Renal cortical epithelial cell (primary cell): ENCODE measurements at places on chromosomes 4 and X. TPM values are rescaled to one million over a fixed set of nuclear protein-coding genes. Genes with fewer than 3 reads are reported as not detected.

The SFRP2 gene
- 3.3 TPM in 1 of 2 replicates, not detected in the other for total RNA-seq

The TLR3 gene
- 8.9 and 17.5 TPM in 2 replicates for total RNA-seq

The GAGE12F gene
- not detected in 2 replicates for total RNA-seq

The SASH3 gene
- total RNA-seq: not detected in 2 replicates

The PIM2 gene
- 14.1 and 17.2 TPM in 2 replicates for total RNA-seq

The HERC5 gene
- 4.9 and 5.7 TPM in 2 replicates for total RNA-seq

The DCX gene
- under 0.01 TPM in 1 of 2 replicates, not detected in the other for total RNA-seq

The SNCA gene
- total RNA-seq: 7.1 and 24.7 TPM in 2 replicates

The EDNRA gene
- 1.3 and 3.3 TPM in 2 replicates for total RNA-seq

The SLC25A5 gene
- total RNA-seq: 194 and 195 TPM in 2 replicates

The ALB gene
- not detected in 2 replicates for total RNA-seq

The PDZD11 gene
- 38.9 and 58.7 TPM in 2 replicates for total RNA-seq

The UGT2A2 gene
- not detected in 2 replicates for total RNA-seq

The GJB1 gene
- 0.35 and 0.55 TPM in 2 replicates for total RNA-seq

The GNL3L gene
- 32.5 and 50.2 TPM in 2 replicates for total RNA-seq

The EDA2R gene
- total RNA-seq: 6.3 and 15.2 TPM in 2 replicates

The REELD1 gene
- not detected in 2 replicates for total RNA-seq

The UBQLN2 gene
- 12.2 and 34.4 TPM in 2 replicates for total RNA-seq

The VSIG1 gene
- 0.85 and 4.0 TPM in 2 replicates for total RNA-seq

The CYSLTR1 gene
- total RNA-seq: not detected in 2 replicates

The MAGEA3 gene
- total RNA-seq: not detected in 2 replicates

The ALAS2 gene
- total RNA-seq: not detected in 2 replicates

The SOWAHB gene
- total RNA-seq: 6.9 and 36.6 TPM in 2 replicates

The PPP4R3C gene
- not detected in 2 replicates for total RNA-seq

The LRP2BP gene
- 1.3 TPM in 1 of 2 replicates, not detected in the other for total RNA-seq

The FBXW7 gene
- 107 and 125 TPM in 2 replicates for total RNA-seq

The VCX3B gene
- not detected in 2 replicates for total RNA-seq

The PCYT1B gene
- total RNA-seq: 0.05 and 0.17 TPM in 2 replicates

The KIF4A gene
- 0.80 and 6.6 TPM in 2 replicates for total RNA-seq

The COL4A6 gene
- 1.7 and 4.9 TPM in 2 replicates for total RNA-seq

The XAGE2 gene
- not detected in 2 replicates for total RNA-seq

The F9 gene
- not detected in 2 replicates for total RNA-seq

The TEX28 gene
- total RNA-seq: not detected in 2 replicates

The GIMD1 gene
- total RNA-seq: not detected in 2 replicates

The DHRSX gene
- 16.0 and 29.9 TPM in 2 replicates for total RNA-seq

The ASMT gene
- not detected in 2 replicates for total RNA-seq

The DCAF12L2 gene
- total RNA-seq: 0.15 and 0.87 TPM in 2 replicates

The SLIT2 gene
- 3.5 and 4.1 TPM in 2 replicates for total RNA-seq

The C4orf51 gene
- total RNA-seq: not detected in 2 replicates

The CRMP1 gene
- 0.25 TPM in 1 of 2 replicates, not detected in the other for total RNA-seq

The DUX4 gene
- not detected in 2 replicates for total RNA-seq

The CENPVL1 gene
- not detected in 2 replicates for total RNA-seq

The TMEM128 gene
- total RNA-seq: 21.6 and 29.7 TPM in 2 replicates

The DIPK2B gene
- 0.15 and 0.17 TPM in 2 replicates for total RNA-seq

The PCDH10 gene
- 0.17 and 0.40 TPM in 2 replicates for total RNA-seq

The VCX gene
- not detected in 2 replicates for total RNA-seq

The SCOC gene
- total RNA-seq: 121 and 130 TPM in 2 replicates

The SH3TC1 gene
- total RNA-seq: 25.4 and 27.2 TPM in 2 replicates

The QDPR gene
- 6.3 and 19.3 TPM in 2 replicates for total RNA-seq
